ENCODE measurements at places on chromosomes 2 and 18. TPM values are rescaled to one million over a fixed set of nuclear protein-coding genes. Genes with fewer than 3 reads are reported as not detected.
A peak's percentile ranks its signal among the peaks of the same experiment; 100 is the strongest.

Gene CHRND
- not detected for total RNA-seq

Gene TUBA4A
- total RNA-seq: 7.7 TPM

DNA sequence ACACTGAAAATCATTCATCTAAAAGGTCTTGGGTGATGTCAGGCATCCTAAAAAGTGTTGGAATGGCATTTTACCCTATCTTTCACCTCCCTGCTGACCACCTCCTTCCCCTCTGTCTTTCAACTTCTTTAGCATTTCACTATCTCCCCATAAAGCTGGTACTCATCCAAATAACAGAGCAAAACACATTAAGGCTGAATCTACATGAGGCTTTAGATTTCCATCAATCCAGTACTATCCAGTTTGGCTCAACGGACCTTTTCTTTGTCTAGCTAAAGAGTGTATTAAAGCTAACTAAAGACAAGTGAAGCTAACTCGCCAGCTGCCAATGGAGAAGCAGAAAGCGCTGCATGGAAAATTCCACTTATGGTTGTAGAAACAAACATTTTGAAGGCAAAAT, 122.5 kb upstream of the NCKAP5 start:
- DNase-seq: no peak

Gene SCN7A
- 23.6 TPM for total RNA-seq

DNA sequence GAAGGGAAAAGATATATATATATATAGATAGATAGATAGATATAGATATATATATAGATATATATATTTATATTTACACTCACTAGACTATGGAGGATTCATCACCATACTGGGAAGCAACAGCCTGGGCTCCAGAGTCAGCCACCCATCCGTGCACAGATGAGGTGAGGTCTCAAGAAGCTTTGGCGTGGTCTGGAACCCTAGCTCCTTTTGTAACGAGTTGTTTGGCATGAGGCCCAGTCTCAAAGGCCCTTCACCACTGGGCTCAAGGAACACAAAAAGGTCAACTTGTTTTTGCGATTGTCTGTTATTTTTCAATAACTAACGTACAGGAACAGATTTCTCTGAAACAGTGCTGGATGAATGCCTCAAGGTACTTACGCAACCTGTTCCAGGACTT, 448.7 kb downstream of the CMPK2 start:
- no peak for DNase-seq

Gene MCM6
- total RNA-seq: 11.2 TPM

Gene BZW1
- total RNA-seq: 425 TPM

DNA sequence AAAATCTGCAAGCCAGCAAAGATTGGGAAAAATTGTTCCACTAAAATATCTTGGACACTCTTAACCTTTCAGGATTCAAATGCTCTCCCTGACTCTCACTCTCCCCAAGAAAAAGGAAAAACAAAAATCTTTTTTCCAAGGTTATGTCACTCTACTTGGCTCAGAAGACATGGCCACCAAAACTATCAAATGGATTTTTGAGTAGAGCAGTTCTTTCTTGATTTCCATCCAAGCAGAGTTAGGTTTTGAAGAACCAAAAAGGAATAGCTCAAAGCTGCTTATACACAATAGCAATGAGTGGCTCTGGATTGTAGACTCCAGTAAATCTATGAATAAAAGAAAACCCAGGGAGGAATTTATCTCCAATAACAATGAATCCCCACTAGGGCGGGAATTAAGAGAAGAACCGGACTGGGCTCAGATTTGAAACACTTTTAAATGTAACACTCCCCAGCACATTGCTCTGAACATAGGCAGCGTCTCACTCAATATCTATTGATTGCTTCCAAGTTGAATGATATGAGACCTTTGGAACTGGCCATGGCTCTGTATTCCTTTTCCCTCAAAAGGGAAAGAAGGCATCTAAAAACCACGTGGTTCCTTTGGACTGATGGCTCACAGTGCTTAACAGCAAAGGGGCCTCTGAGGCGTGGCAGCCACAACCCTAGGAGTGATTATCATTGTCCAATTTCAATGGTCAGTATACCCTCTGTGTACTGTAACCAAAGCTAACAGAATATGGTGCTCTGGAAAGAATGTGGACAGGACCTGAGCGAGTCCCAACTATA, 68.3 kb downstream of the SPRED2 start:
- DNase-seq: no peak

DNA sequence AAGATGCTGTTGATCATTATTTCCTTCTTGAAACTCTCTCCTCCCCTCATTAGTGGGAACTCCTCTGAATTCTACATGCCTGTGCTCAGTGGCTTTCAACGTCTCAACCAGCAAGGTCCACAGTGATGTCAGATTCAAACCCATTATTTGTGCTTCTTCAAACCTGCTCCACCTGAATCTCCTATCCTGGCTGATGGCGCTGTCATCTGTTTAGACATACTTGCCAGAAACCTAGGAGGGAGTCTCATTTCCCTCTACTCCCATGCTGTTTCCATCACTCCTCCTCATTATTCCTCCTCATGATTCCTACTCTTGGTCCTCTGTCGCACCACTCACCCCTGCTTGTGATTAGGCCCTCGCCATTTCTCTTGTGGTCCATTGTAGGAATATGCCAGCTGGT, 2.9 kb upstream of the LPIN2 start:
- DNase-seq: no peak

DNA sequence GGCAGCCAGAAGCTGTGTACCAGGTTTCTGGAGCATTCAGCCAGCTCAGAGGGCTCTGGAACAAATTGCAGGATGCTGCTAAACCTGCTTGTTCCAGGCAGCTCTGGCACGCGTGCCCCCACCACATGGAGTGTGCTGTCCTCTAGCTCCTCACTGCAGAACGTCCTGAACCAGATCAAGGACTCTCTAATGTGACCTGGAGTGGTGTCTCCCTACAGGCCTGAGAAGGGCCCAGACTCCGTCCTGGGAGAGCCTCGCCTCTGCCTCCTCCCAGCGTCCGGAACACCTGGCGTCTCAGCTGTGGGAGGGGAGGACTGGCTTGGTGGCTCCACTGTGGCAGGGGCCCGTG, 115.6 kb upstream of the GPC1 start:
- no peak for DNase-seq

GRCh38 chr2:99388892-99389291, 51.7 kb downstream of the EIF5B start:
- no peak for DNase-seq

DNA sequence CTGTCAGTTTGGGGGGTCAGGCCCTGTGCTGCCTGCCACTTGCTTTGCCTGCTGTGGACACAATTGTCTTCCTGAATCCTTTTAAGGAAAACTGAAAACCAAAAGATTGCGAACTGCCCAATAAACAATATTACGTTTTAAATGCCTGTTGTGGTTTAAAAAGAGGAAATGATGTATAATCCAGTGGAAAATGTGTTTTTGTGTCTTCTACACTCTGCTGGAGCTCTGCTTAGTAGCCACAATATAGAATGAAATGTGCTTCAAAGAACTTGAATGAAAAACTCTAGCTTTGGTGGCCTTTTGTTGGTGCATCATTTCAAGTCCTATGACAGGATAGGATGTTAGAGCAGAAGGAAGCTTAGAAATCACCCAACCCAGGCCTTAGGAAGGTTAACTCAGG, 23.2 kb upstream of the CABYR start:
- DNase-seq: no peak

DNA sequence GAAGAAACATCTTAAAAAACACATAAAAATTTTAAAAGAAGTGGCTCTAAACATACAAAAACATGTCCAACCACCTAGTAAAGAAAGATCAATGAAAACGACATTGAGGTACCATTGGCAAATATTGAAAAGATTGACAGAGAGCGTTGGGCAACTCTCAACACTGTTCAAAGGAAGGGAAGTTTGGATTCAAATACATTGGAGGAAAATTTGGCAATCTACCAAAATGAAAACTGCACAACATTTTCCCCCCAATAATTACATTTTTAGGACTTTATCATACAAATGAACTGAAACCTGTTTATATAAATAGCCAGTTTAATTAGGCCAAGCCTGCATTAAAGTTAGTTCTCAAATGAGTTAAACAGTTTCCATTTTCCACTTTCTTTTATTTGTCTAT, 758.9 kb downstream of the NRXN1 start:
- no peak for DNase-seq

Gene ATOH8
- 19.0 TPM for total RNA-seq

Gene CENPA
- total RNA-seq: 1.8 TPM

- no peak for DNase-seq
Measured at GRCh38 chr2:72270556-72271275, 123.1 kb upstream of the CYP26B1 start.

DNA sequence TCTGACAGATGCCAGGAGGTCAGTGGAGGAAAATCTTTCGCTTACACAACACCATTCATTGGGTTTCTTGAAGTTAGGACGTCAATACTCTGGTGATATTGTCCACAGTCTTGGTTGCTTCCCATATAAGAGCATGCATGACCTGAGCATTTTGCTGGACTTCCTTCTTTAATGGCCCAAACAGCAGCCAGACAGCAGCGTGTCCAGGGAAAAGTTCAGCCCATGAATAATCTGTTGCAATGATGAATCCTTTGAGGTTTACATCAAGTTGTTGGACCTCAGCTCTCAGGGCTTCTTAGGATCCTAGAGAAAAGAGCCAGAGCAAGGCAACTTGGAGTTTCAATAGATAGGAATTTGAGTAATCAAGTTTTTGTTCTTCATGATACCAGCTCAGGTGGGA, 155.6 kb upstream of the MGAT5 start:
- DNase-seq: no peak

DNA sequence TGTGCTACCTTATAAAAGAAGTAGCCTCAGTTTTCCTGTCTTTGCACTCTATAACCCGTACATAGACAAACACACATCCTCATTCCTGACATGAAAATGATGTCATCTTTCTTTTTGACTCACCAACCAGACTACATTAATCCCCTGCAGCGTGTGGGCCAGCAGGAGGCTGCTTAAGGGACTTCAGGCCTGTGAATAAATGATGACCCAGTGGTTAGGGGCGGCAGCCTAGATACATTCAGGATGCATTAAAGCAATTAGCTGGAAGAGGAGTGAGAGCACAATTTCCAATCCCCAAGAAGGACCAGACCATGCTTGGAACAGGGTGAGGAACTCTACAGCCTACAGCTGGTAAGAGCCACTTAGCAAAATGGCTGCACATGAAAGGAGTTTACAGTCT, 57.3 kb upstream of the KLF7 start:
- DNase-seq: peak; percentile 44

DNA sequence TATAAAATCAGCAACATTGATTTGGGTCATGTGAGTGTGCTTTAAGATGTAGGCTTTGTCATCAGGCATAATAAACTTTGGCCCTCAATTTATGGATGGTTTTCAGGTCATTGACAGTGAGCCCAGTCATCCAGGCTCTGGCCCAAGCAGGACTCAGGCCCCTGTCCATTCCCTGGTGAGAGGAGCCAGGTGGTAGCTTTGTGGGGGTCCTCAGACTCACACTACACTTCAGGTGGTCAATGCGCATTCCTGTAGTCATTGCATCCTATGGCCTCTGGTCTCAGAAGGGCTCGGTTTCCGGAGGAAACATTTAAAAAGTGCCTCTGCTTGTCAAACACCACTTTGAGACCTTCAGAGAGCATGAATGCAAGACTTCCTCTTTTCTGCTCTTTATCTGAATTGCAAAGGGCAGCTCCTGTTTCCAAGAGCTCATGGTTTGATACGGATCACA, 20.2 kb downstream of the LGALSL start:
- DNase-seq: no peak
